ENCODE measurements at places on chromosomes 4 and X.

DNA sequence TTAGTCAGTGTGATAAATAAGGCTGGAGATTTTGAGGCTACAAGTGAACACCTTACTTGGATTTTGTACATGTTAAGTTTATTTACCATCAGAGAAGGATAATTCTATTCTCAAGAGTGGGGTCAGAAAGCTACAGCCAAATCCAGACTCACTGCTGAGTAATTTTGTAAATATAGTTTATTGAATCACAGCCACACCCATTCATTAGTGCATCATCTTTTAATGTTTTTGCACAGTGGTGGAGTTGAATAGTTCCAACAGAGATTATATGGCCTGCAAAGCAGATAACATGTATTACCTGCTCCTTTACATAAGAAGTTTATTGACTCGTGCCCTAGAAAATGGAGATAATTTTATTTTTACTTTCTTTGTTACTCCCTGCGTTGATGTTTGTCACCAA is 60.4 kb downstream of the PCDH18 start:
- no peak for DNase-seq

GRCh38 chr4:186727169-186727976 is 3.7 kb upstream of the FAT1 start:
- no peak for DNase-seq

DNA sequence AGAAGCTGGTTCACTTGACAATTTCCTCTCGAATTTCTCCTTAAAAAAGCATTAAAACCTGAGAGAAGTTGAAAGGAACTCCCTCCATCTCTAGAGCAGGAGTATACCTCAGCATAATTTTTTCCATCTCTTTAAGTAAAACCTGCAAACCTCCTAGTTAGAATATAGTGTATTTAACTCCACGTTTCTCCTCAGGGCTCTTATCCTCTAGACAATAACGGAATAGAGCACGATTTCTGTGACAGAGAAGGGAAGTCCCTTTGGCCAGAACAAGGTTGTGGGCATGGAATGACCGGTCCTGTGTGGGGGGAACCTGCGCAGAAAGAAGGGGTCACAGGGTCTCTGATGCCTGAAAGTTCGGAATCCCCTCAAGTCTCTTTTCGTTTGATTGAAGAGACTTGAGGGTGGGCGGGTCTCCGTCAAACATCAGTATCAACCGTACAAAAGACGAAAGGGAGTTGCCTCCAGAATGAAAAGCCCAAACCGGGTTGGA is 697 bp downstream of the ZNF280C start:
- DNase-seq = no peak

- DNase-seq = no peak
These were observed 36.8 kb upstream of the SPON2 start for GRCh38 chr4:1208970-1209704.

GRCh38 chr4:86718152-86718551 is 124.0 kb downstream of the PTPN13 start:
- no peak for DNase-seq

GRCh38 chrX:154349359-154349935 is 25.0 kb downstream of the FLNA start:
- no peak for DNase-seq

- DNase-seq = no peak
These were observed 956 bp downstream of the C4orf51 start for GRCh38 chr4:145680902-145681301.

- DNase-seq = peak; percentile 25
These were observed 197.9 kb downstream of the PRDM5 start for GRCh38 chr4:120724656-120725055.

- no peak for DNase-seq
These were observed 68.4 kb upstream of the SCML1 start for GRCh38 chrX:17668929-17669328.
